Glutamatergic neuron (in vitro differentiated cells): ENCODE measurements at places on chromosomes 6 and 20. TPM values are rescaled to one million over a fixed set of nuclear protein-coding genes. Genes with fewer than 3 reads are reported as not detected.

DNA sequence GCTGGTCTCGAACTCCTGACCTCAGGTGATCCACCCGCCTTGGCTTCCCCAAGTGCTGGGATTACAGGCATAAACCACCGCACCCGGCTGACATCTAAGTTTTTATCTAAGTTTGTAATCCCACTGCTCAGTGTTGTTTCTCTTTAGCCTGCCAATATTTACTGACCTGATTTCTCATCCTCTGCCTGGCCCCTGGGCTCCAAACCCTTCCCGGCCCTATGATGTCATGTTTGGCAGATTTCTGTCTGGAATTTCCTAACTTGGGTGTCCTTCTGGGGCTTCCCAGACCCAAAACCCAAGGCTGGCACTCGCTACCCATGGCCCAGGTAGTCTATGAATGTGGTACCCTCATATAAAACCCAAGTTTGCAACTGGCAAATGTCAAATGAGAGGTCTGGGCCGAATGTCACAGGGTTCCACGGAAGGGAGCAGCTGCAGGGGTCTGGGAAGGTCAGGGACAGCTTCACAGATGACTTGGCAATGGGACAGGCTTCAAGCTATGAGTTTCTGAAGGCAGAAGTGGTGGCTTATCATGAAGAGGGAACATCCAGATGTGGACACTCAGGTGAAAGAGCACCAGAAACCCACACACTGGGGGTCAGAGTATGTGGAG lies 54.9 kb downstream of the TMEM170B start:
- DNase-seq, result no peak

DNA sequence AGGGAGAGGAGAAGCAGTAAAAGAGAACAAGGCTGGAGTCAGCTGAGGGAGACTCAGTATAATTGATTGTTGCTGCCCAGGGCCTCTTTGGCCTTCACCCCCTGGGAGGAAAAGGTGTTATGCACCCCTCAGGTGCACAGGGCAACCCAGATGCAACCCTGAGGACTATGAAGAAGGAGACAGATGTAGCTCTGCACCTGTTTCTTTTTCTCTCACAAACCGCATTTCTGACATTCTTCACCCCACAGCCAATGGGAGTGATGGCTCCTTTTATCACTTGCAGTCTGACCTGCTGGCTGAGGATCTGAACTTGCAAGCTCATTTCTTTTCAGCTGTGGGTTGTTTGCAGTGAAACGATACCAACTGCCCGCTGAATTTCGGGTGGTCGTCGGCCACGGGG lies 64.1 kb upstream of the F13A1 start:
- no peak for DNase-seq

DNA sequence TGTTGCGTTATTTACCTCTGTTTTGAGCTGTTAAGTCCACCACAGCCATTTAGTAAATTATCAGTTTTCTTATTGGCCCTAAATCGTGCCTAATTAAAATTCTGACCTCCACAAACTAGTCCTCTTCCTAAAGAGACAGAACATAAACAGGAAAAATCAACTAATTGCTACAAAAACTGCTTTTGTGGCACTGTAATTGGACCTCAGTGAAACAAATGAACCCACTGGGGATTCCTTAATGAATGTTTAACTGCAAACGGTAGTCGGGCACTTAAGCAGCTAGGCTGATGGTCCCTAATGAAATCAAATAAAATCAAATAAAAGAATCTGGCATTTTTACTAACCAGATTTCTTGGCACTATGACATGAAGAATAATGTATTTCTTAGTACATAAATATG lies 513.4 kb upstream of the SLC35B3 start:
- DNase-seq, result no peak

GRCh38 chr6:73579851-73580246 lies 59.0 kb upstream of the EEF1A1 start:
- no peak for DNase-seq

GRCh38 chr6:97412511-97412910 lies 129.5 kb upstream of the MMS22L start:
- DNase-seq, result no peak

- no peak for DNase-seq
Observed at GRCh38 chr20:63366390-63367365, 5.5 kb upstream of the CHRNA4 start.

DNA sequence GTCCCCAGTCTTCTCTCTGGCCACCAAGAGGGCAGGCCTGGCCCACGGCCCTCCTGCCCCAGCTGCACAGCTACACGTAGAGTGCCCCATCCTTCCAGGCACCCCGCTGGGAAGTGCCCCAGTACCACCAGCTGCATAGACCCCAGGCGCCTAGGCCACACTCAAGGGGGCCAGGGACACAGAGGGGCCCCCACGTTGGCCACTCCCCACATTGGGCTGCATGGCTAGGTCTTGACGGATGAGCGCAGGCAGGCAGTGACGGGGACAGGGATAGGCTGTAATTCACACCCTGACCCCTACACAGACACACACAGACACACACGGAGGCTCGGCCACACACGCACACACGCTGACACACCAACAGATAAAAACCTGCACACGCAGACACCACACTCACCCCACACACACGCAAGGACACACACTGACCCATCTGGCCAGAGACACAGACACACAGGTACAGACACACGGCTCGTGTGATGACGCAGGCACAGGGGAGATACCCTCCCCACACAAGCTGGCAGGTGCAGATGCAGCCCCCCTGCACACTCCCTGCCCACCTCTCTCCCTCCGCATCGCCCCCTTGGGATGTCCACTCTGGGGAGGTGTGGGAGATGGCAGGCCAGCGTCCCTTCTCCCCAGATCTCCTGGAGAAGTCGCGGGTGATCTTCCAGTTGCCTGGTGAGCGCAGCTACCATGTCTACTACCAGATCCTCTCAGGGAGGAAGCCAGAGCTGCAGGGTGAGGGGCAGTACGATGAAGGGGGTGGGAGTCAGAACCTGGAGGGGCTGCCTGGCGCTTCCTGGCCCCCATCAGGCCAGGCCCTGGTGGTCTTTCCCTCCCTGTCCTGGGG lies 30.0 kb downstream of the MYH7B start:
- no peak for DNase-seq

GRCh38 chr6:7152462-7152861 lies 44.7 kb downstream of the RREB1 start:
- DNase-seq, result no peak

DNA sequence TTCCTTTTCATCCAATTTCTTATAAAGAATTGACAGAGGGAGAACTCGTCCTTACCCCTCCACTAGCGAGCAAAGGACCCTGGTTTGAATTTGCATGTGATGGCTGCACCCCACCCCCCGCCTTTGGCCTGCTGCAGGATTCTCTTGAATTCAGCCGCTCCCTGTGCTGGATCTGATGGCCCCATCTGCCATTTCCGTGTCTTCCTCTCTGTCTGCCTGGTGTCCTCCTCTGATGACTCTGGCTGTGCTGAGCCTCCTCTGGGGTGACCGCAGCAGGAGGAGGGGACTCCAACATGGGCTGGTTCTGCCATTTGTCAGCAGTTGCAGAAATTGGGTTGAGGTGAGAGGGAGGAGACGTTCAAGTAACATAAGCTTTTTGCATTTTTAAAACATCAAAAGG lies 188.8 kb downstream of the DLL1 start:
- DNase-seq, result peak; percentile 60

DNA sequence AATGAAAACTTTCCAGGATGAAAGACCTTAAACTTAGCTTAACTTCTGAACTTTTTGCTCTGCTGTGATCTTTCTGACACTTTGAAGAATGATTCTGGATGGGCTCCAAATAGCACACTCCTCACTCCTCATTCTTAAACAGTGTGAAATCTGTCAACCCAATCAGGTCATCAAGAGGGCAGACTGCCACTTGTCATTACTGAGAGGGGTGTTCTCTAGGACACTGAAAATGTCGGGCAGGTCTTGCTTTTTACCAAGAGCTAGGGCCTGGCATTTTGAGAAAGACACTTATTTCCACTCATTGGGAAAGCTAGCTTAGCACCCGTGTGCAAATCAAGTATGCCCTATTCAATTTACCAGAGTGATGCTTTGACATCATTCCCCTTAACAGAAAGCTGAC lies 122.2 kb downstream of the MTFR2 start:
- no peak for DNase-seq

GRCh38 chr6:69994251-69994650 lies 127.9 kb downstream of the COL19A1 start:
- no peak for DNase-seq

- no peak for DNase-seq
Observed at GRCh38 chr6:139701003-139701402, 326.6 kb upstream of the CITED2 start.

- no peak for DNase-seq
Observed at GRCh38 chr20:59891581-59891980, 41.9 kb downstream of the SYCP2 start.

DNA sequence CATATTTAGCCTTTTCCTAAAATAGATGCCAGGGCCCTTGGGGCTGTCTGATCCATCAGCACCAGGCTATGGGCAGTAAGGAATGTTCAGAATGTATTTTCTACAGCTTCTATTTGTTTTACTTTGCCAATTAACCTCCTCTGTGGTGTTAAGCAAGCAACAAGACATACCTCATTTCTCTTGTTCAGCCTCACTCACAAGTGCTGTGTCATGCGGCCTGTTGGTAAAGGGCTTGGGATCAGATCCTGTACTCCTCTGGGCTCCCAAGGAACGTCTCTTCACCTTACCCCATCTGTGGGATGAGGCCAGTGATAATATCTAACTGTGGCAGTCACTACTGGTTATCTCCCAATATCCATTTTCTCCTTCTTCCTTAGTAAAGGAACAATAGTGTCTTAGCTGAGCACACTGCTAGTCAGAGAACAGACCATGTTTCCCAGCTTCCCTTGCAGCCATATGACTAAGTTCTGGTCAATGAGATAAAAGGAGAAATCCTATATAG lies 7.0 kb upstream of the DSTN start:
- DNase-seq, result no peak

- DNase-seq, result no peak
Observed at GRCh38 chr20:2386516-2387179, 5.9 kb downstream of the TGM6 start.

DNA sequence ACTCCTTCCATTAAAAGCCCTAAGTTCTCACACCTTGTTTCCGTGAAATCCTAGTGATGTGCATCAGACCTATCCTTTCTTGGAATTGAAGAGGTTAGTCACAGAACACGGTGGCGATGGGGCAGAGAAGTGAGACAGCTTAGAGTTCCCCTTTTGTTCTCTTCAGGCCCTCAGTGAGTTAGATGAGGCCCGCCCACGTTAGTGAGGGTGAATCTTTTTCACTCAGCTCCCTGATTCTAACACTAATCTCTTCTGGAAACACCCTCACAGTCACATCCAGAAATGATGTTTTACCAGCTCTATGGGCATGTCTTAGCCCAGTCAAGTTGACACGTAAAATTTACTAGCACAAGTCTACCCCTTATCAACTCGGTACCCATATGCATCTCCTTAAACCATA lies 172.7 kb upstream of the NOX3 start:
- DNase-seq, result no peak

GRCh38 chr6:43907789-43908472 lies 137.9 kb downstream of the VEGFA start:
- peak; percentile 34 for DNase-seq

- DNase-seq, result no peak
Observed at GRCh38 chr6:75762063-75762462, 13.0 kb downstream of the MYO6 start.

DNA sequence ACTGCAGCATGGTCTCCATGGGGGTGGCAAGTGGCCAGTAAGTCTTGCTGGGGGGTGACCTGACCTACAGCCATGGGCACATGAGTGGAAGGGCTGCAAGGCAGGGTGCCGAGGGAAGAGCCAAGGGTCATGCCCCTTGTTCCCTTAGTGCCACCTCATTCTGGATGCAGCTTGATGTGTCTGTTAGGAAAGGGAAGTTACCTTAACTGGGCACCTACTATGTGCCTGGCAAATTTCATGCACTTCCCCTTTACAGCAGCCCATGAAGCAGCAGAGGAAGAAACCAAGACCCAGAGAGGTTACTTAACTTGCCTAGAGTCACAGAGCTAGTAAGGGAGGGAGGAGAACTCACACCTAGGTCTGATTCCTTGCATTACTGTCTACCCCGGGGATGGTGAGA lies 174.0 kb downstream of the MRPL14 start:
- no peak for DNase-seq

DNA sequence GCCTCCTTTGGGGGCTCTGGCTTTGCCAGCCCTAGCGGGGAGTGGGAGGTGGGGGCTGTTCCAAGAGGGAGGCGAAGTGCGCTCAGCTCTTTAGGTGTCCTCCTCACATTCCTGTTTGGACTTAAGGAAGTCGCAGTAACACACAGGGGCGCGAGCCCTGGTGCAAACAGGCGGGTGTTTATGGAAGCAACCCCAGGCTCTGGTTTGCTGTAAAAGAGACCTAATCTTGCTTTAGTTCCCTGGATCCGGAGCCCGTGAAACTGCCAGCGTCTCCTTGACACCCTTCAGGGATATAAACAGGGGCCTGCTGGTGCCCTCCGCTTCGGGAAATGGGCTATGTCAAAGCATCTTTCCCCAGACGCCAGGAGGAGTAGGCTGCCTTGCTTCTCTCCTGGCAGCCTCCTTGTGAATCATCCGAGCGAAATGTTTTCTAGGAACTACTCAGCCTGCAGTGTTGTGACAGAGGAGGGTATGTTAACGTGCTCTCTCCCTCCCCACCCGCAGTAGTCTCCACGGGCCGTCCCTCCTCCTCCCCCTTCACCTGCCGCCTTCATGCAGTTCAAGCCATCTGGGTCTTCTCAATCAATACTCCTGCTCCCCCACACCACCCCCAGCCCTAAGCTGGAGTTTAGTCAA lies 168.0 kb upstream of the LRFN2 start:
- no peak for DNase-seq

DNA sequence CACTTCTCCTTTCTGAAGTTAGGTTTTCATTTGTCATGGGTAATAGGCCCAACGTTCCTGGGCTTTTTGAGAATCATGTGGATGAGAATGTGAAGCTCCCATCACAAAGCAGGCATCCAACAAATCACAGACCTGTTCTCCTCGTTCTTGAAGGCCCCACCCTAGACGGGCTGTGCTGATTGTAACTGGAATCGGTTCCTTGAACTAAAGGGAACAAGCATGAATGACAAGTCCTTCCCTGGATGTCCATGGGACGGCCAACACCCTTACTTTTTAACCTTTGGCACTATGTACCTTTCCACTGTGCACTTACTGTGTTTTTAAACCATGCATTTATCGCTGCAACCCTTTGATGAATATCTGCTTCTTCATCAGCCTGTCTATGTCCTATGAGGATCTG lies 438.2 kb downstream of the CD83 start:
- DNase-seq, result no peak

PSMB8 gene
- not detected for total RNA-seq

SALL4 gene
- total RNA-seq, result 41.0 TPM

DYNLT2 gene
- total RNA-seq, result 1.7 TPM

XRN2 gene
- total RNA-seq, result 86.2 TPM

EPPIN gene
- total RNA-seq, result not detected

SIRPG gene
- not detected for total RNA-seq
